ENCODE measurements at places on chromosomes 5 and 9. TPM values are rescaled to one million over a fixed set of nuclear protein-coding genes. Genes with fewer than 3 reads are reported as not detected.
A peak's percentile ranks its signal among the peaks of the same experiment; 100 is the strongest.

DNA sequence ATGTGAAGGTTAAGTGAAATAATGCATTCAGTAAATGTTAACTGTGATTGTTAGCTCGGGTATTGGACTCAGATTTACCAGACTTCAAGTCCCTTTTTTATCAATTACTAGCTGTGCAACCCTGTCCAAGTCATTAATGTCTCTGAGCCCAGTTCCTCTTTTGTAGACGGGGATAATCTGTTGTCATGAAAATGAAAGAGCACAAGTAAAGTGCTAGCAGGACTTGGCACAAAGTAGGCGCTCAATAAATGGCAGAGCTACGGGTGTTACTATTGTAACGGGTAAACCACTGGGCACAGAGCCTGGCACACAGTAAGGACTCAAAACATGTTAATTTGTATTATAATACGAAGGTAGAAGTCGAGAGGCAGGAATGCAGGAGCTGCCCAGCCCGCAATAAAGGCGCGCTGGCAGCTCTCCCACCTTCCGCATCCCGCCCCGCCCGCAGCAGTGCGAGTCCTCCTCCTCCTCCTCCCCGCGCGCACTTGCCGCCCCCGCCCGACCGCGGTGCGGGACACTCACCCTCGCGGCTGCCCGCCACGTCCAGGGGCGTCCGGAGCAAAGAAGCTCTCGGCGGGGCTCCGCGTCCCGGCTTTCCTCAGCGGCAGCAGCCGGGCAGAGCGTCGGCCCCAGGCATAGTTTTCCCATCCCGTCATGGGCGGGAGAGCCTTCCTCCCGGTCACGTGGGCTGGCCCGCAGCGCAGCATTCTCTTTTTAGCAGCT, at the start of gene C1QTNF2:
Gene C1QTNF2 (minus strand): TSS at position 637 of the 723 bp plus-strand sequence. CDS start 15,615 bp downstream, outside the sequence.
- peak; percentile 73 for DNase-seq
- no peaks in the 10 kb centered on the region for H3K27me3 ChIP-seq
- no peaks in the 10 kb centered on the region for H3K4me1 ChIP-seq
- H3K36me3 ChIP-seq, result no peaks in the 10 kb centered on the region
- peak within 1 kb of the TSS; percentile 33 for H3K4me3 ChIP-seq

DNA sequence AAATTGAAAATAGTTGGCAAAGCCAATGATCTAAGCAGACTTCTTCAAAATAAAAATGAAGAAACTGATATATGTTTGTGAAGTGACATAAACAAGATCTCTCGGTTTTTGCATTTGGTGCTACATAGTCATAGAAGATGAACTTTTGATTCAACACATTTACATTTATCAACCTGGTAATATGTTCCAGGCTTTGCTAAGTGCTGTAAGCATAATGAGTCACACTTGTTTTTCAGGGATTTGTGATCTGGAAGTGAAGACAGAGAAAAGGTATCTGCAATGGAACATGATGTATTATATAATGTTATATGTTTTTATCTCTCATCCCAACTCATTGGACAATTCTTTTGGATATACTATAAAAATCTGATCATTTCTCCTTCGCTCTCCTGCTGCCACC, 801.4 kb downstream of the BRINP1 start:
- H3K27me3 ChIP-seq, result no peaks in the 10 kb centered on the region
- no peaks in the 10 kb centered on the region for H3K36me3 ChIP-seq
- no peak for DNase-seq
- H3K4me1 ChIP-seq, result no peaks in the 10 kb centered on the region

DNA sequence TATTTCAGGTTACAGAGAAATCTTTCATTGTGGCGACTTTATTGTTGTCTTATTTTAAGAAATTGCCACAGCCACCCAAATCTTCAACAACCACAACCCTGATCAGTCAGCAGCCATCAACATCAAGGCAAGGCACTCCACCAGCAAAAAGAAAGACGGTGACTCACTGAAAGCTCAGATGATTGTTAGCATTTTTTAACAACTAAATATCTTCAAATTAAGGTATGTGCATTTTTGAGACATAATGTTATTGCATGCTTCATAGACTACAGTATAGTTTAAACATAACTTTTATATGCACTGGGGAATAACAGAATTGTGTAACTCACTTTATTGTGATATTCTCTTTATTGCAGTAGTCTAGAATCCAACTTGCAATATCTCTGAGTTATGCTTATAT, 263.4 kb downstream of the TMEM232 start:
- H3K27ac ChIP-seq, result no peak overlapping the region
- no peaks in the 10 kb centered on the region for H3K27me3 ChIP-seq
- no peak for DNase-seq
- H3K4me3 ChIP-seq, result no peak overlapping the region
- H3K36me3 ChIP-seq, result no peaks in the 10 kb centered on the region

- H3K27ac ChIP-seq, result no peak overlapping the region
- H3K27me3 ChIP-seq, result no peaks in the 10 kb centered on the region
- H3K36me3 ChIP-seq, result no peaks in the 10 kb centered on the region
- H3K4me3 ChIP-seq, result peak overlapping the region; percentile 9
- no peaks in the 10 kb centered on the region for H3K4me1 ChIP-seq
These were observed 39.5 kb downstream of the PRKACG start for GRCh38 chr9:68974431-68974830.

- H3K36me3 ChIP-seq, result no peaks in the 10 kb centered on the region
- no peak overlapping the region for H3K4me3 ChIP-seq
- no peaks in the 10 kb centered on the region for H3K27me3 ChIP-seq
- no peak overlapping the region for H3K27ac ChIP-seq
These were observed 17.9 kb upstream of the SPIN1 start for GRCh38 chr9:88370346-88370745.

- H3K36me3 ChIP-seq, result no peaks in the 10 kb centered on the region
- H3K27me3 ChIP-seq, result no peaks in the 10 kb centered on the region
- H3K27ac ChIP-seq, result no peak overlapping the region
- no peak for DNase-seq
- H3K4me3 ChIP-seq, result no peak overlapping the region
These were observed 59.7 kb upstream of the HMHB1 start for GRCh38 chr5:143752165-143752850.

DNA sequence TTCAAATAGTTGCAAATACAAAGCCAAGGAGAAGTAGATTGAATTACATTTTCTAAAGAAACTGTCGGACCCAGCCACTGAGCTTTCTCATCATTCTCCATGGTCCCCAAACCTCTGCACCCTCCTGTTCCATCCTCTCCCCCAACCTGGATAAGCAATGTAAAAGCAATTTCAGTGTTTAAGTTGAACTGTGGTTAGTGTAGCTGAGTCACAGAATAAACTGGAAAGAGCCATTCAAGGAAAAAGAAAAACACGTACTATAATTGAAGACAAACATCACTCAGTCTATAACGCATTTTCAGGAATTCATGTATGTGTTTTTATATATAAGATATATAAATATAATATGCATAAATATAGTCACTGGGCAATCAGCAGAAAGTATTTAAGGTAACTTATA, 54.1 kb upstream of the TMEM161B start:
- H3K27me3 ChIP-seq, result no peaks in the 10 kb centered on the region
- no peak for DNase-seq
- no peak overlapping the region for H3K27ac ChIP-seq
- no peaks in the 10 kb centered on the region for H3K4me1 ChIP-seq

DNA sequence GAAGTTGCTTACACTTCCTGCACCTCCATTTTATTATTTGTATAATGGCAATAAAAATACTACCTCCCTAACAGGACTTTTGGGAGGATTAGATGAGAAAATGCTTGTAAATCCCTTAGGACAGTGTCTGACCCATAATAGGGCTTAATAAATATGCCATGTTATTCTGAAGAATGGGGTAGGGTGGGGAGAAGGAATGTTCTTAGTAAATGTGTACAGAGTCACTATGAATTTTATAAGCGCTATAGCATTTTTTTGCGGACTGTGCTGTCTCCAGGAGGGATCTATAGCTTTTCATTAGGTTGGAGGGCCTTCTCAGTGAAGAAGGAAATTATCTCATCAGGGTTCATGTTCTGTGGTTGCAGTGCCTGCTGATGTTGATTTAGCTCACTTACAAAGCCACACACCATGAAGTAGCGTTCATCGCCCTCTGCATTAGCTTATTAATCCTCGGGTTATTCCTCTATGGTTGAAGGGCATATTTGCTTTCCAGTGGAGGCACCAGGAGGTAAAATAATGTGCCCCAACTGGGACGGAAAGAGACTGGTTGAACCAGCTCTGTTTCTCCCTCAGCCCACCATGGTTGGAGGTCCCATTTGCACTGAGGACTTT, 497.1 kb downstream of the ARHGEF28 start:
- H3K4me3 ChIP-seq, result no peak overlapping the region
- DNase-seq, result no peak
- no peak overlapping the region for H3K27ac ChIP-seq
- no peaks in the 10 kb centered on the region for H3K36me3 ChIP-seq
- H3K4me1 ChIP-seq, result no peaks in the 10 kb centered on the region
- no peaks in the 10 kb centered on the region for H3K27me3 ChIP-seq

The FOXI1 gene
- total RNA-seq, result not detected

GRCh38 chr9:127613583-127613954, 1.5 kb downstream of the STXBP1 start:
- H3K4me1 ChIP-seq, result peaks cover 2% of the 10 kb centered on the region
- H3K4me3 ChIP-seq, result peak overlapping the region; percentile 89
- no peaks in the 10 kb centered on the region for H3K27me3 ChIP-seq
- peak overlapping the region; percentile 88 for H3K27ac ChIP-seq
- H3K36me3 ChIP-seq, result no peaks in the 10 kb centered on the region

DNA sequence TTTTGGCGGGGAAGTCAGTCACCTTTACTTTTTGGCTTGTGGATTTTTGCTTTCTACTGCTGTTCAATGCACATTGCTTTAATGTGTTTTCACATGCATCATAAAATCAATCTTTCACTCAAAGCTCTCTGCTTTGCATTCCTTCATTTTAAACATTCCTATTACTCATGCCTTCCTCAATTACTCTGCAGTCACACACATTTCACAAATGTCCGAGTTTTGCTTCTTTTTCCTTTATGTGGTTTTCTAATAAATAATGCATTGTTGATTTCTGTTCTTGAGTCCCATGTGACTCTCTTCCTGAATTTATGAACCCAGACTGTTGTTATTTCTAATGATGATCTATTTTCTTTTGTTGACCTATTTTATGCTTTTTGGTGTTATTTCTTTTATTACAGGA, 82.3 kb upstream of the EPB41L4B start:
- DNase-seq, result no peak
- no peaks in the 10 kb centered on the region for H3K27me3 ChIP-seq
- no peak overlapping the region for H3K4me3 ChIP-seq
- H3K4me1 ChIP-seq, result no peaks in the 10 kb centered on the region

Measured in Peyer's patch (tissue), 4 donors.